Activated CD8-positive, alpha-beta T cell treated with anti-CD3 and anti-CD28 coated beads for 36 hours (primary cell): ENCODE measurements at places on chromosomes 7 and 10. TPM values are rescaled to one million over a fixed set of nuclear protein-coding genes. Genes with fewer than 3 reads are reported as not detected.

DNA sequence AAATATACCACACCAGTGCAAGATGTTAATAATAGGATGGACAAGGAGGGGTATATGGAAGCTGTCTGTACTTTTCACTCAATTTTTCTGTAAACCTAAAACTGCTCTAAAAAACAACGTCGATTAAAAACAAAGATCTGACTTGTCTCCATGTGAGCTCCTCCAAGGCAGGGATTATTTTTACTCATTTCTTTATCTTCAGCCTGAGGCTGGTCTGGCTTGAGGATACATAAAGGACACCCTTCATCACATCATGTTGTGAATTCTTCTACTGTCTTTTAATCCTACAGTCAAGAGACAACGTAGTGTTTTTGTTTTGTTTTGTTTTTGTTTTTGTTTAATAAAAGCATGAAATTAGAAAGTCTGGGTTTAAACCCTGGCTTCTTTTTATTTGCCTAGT, 486.9 kb downstream of the PLXNA4 start:
- no peak for DNase-seq

Gene METTL27
- total RNA-seq: not detected

Gene NME8
- not detected for total RNA-seq

DNA sequence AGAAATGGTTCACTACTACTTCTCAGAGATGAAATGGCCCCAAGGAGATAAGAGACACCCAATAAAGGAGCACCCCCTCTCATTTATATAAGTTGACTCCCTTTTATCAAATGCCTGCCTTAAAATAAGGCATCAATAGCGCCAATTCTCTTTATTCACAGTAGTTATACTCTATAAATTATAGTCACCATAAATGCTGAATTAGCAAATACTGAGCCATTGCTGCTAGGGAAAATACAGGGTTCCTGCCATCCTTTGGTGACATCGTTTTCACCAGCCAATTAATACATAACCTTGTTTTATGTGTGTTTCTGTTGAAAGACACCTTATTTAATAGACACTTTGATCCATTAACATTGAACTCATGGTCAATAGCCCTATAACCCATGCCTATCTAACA, 28.6 kb downstream of the DCLRE1C start:
- DNase-seq: no peak

Gene OR9A2
- not detected for total RNA-seq

DNA sequence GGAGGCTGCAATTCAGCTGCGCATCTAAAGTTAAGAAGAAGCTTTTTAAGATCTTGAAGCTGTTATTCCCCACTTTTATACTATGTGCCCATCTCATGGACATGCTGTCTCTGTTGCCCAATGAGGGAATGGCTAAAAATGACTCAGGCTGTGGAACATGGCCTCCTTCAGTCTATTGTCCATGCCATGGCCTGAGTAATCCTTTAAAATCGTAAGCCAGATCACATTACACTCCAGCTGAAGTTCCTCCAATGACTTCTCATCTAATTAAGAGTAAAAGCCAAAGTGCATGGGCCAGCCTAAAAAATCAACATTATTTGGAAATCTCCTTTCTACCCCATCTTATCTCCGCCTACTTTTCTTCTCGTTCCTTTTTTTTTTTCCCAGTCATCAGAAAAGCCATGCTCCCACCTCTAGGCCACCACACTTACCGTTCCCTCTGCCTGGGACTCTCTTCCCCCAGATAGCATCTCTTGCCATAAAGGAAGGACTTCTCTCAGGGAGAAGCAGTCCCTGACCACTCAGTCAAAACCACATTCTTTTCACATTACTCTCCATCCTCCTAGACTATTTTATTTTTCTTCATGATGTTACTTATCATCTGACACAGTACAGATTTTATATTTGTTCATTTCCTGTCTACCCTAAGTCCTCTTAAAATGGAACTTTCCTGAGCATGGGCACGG, 337.4 kb downstream of the PRPF18 start:
- DNase-seq: no peak

- no peak for DNase-seq
Measured at GRCh38 chr10:3342771-3343170, 170.2 kb upstream of the PITRM1 start.
